Glutamatergic neuron (in vitro differentiated cells): ENCODE measurements at places on chromosomes 13 and 19.
A peak's percentile ranks its signal among the peaks of the same experiment; 100 is the strongest.

DNA sequence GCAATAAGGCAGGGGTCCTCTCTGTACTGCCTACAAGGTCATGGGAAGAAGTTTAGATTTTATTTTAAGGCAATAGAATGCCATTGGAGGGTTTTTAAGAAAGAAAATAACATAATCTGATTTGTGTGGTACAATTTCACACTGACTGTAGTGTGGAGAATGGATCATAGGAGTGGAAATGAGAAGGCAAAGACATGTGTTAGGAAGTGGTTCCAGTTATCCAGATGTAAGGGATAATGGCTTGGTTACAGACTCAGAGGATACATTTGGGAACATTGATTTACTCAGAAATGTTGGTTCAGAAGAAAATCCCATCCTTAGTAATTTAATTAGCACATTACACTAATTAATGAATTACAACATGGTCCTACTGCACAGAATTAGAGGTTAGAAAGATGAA, 788.2 kb downstream of the SLITRK5 start:
- H3K36me3 ChIP-seq = no peaks in the 10 kb centered on the region
- peak overlapping the region; percentile 40 for H3K27ac ChIP-seq
- no peak overlapping the region for H3K4me3 ChIP-seq
- peaks cover 11% of the 10 kb centered on the region for H3K4me1 ChIP-seq
- H3K27me3 ChIP-seq = no peaks in the 10 kb centered on the region
- no peak for DNase-seq

- H3K36me3 ChIP-seq = no peaks in the 10 kb centered on the region
- DNase-seq = no peak
- H3K4me3 ChIP-seq = no peak overlapping the region
- H3K27me3 ChIP-seq = no peaks in the 10 kb centered on the region
- peaks cover 7% of the 10 kb centered on the region for H3K4me1 ChIP-seq
These were observed 20.0 kb upstream of the POSTN start for GRCh38 chr13:37618554-37618953.

DNA sequence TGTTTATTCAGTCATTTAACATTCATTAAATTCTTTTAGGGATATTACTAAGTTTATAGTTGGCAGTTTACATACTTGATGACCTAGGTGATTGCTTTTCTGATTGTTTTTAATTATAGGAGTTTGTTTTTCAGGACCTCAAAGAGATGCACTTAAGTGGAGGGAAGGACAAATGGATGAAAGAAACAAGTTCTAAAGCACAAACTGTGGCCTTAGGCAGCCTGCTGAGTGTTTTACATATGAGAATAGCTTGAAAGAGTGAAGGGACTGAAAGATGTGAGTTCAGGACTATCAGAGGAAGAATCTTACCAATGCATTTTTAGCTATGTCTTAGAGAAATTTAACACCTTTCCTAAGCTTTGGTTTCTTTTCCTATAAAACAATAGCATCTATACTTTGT, 402.6 kb downstream of the KLF12 start:
- H3K36me3 ChIP-seq = no peaks in the 10 kb centered on the region
- no peaks in the 10 kb centered on the region for H3K4me1 ChIP-seq
- no peak for DNase-seq
- H3K27ac ChIP-seq = no peak overlapping the region
- no peak overlapping the region for H3K4me3 ChIP-seq

DNA sequence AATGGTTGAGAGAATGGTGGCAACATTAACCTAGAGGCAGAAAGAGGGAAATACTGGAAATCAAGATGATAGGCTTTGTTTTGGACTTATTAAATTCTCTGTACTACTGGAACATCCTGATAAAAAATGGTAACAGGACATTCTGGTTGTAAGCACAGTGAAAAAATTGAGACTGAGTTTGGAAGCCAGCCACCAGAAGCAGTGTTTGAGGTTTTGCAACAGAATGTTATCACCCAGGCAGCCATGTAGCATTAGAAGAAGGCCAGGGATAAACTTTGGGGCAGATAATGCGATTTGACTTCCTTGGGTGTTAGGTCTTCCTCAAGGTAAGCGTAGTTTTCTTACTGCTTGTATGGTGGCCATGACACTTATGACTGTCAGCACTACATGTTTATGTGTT, 307.4 kb downstream of the ATP8A2 start:
- H3K27ac ChIP-seq = no peak overlapping the region
- H3K27me3 ChIP-seq = peaks cover 2% of the 10 kb centered on the region
- no peak for DNase-seq
- no peak overlapping the region for H3K4me3 ChIP-seq
- H3K36me3 ChIP-seq = peaks cover 9% of the 10 kb centered on the region
